ENCODE measurements at places on chromosomes 7 and 10.

DNA sequence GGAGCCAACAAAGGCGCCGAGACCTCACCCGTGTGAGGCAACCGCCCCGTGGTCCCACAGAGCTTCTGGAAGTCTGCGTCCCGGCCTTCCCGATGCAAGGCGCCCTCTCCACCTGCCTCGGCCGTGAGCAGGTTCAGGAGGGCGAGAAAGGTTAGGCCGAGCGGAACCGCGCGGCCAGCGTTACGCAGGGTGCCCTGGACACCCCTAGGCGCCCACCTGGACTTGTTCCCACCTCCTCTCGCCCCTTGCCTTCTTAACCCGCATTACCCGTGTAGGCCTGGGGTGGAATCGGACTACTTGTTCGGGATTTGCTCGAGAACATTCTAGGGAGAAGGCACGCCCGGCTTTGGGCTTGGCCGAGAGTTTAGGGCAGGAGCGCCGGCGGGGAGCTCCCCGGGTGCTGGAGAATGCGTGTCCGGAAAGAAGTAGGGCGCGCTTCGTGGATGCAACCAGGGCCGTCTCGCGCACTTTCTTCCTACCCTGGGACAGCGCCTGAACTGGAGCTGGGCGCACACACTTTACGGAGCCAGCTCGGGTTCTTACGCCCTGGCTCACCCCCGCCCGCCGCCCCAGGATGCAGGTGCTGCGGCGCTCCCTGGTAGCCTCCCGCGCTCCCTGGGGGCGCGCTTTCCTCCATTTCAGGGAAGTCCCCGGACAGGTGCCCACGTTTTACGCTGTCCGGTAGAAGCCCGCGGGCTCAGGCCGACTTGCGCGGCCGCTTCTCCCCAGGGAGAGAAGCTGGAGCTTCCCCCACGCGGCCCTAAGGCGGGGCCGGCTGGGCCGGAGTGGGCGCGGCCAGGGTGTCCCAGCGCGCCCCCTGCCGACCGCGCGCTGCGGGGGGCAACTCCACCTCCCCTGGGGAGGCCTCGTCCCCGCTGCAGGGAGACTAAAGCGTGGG lies 74.5 kb downstream of the INSIG1 start:
- H3K27ac ChIP-seq = no peak overlapping the region
- H3K4me3 ChIP-seq = no peak overlapping the region
- no peak for DNase-seq
- H3K27me3 ChIP-seq = peaks cover 60% of the 10 kb centered on the region

DNA sequence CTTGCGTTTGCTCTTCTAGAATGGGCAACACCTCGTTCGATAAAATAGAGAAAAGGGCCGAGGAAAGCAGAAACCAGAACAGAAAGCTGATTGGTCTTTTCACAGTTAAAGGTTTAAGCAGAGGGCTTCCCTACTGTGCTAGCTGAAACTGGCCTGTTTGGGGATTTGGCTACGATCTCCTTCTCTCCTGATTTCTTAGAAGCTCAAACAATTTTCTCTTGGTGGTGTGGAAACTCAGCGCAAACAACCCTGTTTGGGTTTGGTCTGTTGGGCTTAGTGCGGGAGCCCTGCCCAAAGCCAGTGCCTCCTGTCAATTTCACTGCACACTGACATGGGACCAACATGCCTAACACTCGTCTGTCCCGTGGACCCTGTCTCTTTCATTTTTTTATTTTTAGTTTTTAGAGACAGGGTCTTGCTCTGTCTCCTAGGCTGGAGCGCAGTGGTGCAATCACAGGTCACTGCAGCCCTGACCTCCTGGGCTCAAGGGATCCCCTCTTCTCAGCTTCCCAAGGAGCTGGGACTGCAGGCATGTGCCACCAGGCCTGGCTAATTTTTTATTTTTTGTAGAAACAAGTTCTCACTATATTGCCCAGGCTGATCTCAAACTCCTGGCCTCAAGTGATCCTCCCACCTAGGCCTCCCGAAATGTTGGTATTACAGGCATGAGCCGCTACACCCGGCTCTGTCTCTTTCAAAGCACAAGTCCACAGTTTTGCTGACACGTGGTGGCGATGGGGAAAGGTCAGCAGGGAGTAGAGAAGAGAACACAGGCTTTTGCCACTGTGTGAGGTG lies 16.5 kb upstream of the BNIP3 start:
- no peaks in the 10 kb centered on the region for H3K36me3 ChIP-seq
- no peaks in the 10 kb centered on the region for H3K27me3 ChIP-seq
- H3K27ac ChIP-seq = peak overlapping the region; percentile 68
- H3K4me3 ChIP-seq = no peak overlapping the region

- H3K36me3 ChIP-seq = no peaks in the 10 kb centered on the region
- H3K27ac ChIP-seq = peak overlapping the region; percentile 70
- H3K4me1 ChIP-seq = peaks cover 52% of the 10 kb centered on the region
Observed at GRCh38 chr10:13989616-13990015, 341.1 kb downstream of the FRMD4A start.

DNA sequence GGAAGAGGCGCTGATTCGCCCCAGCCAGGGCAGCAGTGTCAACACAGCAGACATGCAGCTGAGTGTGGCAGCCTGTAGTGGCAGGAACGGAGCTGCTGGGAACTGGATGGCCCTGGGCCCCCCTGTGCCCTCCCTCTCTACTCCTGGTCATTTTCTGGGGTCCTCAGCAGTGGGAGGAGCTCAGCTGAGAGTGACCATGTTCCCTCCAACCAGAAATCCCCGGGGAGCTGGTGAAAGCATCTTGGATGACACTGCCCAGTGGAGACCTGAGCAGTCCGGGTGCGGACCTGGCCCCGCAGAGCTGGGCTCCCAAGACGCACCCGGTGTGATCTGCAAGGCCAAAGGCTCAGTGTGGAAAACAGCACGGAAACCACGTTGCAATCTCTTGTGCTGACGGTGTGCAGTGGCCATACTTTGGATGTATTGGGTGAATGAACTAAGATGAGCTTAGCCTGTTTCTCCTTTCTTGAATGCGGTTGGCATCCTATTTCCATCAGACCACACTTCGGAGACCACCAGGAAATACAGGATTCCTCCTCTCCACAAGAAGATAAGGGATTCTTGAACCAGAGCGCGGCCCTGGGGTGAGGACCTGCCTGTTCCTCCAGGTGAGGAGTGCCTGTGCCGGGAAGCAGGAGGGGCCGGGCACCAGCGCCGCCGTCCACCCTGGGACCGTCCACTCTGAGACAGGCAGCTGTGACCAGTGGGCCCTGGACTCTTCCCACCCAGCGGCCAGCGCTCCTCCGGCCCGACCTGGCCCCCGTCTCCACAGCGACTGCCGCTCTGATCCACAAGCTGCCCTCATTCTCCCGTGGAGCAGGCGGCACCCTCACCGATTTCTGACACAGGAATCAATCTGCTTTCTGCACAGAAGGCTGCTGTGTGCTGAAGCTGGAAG lies 93.5 kb upstream of the DIP2C start:
- no peaks in the 10 kb centered on the region for H3K36me3 ChIP-seq
- no peak overlapping the region for H3K4me3 ChIP-seq
- no peak for DNase-seq
- no peak overlapping the region for H3K27ac ChIP-seq
- no peaks in the 10 kb centered on the region for H3K4me1 ChIP-seq

DNA sequence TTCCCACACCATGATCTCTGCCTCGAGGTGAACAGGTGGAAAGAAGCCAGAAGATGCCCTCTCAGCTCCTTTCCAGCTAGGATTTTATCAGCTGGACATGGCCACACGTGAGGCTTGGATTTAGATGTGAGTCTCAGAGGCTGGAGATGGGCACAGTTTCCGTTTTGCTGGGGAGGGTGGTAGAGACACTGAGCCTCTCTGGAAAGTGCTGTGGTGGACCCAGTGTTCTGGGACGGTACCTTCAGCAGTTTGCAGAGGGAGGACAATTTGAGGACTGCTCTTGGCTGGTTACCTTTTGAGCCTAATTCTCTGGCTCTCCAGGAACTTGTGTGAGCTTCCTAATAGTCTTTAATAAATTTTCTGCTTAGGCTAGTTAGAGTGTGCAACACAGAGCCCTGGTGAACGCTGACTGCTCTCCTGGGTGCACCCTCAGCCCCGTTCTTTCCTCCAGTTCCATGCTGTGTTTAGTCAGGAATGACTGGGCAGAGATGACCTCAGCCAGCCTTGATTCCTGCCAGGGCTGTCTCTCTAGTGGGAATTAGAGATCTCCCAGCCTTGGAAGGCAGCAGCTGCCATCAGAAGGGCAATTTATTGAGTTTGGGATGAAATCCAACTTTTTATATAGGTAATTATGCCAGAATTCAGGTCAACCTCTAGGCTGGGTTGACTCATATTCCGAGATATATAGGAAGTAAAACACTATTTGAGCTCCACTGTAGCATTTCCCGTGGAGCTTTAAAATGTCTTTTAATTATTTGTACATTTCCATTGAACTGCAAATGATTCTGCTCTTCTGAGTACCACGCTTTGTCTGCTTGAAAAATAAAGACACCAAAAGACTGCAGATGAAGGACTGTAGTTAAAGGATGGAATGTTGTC lies 103.9 kb downstream of the GATA3 start:
- H3K36me3 ChIP-seq = no peaks in the 10 kb centered on the region
- H3K4me1 ChIP-seq = no peaks in the 10 kb centered on the region
- H3K4me3 ChIP-seq = no peak overlapping the region
- no peaks in the 10 kb centered on the region for H3K27me3 ChIP-seq
- no peak overlapping the region for H3K27ac ChIP-seq

DNA sequence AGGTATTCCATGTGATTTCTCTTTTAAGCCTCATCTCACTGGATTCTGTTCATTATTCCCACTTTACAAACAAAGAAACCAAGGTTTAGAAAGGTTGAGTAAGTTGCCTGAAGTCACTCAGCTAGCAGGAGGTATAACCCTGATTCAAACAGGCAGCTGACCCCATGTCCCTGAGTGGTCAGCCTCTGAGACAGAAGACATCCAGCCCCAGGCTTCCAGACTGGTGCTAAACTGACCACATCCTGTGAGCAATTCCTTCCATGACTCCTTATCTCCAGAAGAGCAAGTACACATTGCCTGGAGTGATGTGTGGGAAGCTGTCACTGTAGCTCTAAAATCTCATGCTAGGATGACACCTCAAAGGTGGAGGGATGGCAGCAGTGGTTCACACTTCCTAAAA lies 3.7 kb downstream of the PLPP4 start:
- H3K27me3 ChIP-seq = peaks cover 37% of the 10 kb centered on the region
- H3K27ac ChIP-seq = no peak overlapping the region
- H3K36me3 ChIP-seq = no peaks in the 10 kb centered on the region
- no peak for DNase-seq
- no peak overlapping the region for H3K4me3 ChIP-seq
